Omental fat pad (tissue), 4 donors: ENCODE measurements at places on chromosomes 3 and 15. TPM values are rescaled to one million over a fixed set of nuclear protein-coding genes. Genes with fewer than 3 reads are reported as not detected.

The ATP2B2 gene
- total RNA-seq: not detected

The CD96 gene
- 3.8 TPM for total RNA-seq

The ALS2CL gene
- total RNA-seq: 3.7 TPM

The LRRC31 gene
- total RNA-seq: not detected

The KLHL40 gene
- total RNA-seq: 0.19 TPM

The C3orf85 gene
- total RNA-seq: not detected

The SLC6A20 gene
- 0.72 TPM for total RNA-seq

The QRICH1 gene
- 53.2 TPM for total RNA-seq

The C2CD4B gene
- total RNA-seq: 18.4 TPM

The POPDC2 gene
- 7.1 TPM for total RNA-seq

The FGF12 gene
- total RNA-seq: 9.3 TPM

The MESP1 gene
- 16.2 TPM for total RNA-seq

The ISL2 gene
- total RNA-seq: 0.75 TPM

The AADACL2 gene
- 1.1 TPM for total RNA-seq

The STXBP5L gene
- not detected for total RNA-seq

The LRRC2 gene
- total RNA-seq: 2.0 TPM

The FAM43A gene
- total RNA-seq: 13.0 TPM

The SAMD7 gene
- not detected for total RNA-seq

The CIDEC gene
- 698 TPM for total RNA-seq

The HIGD2B gene
- total RNA-seq: not detected

The LAMB2 gene
- total RNA-seq: 466 TPM

The ATP6V1A gene
- total RNA-seq: 53.4 TPM

The FOXP1 gene
- total RNA-seq: 128 TPM

The PPARG gene
- 201 TPM for total RNA-seq

The EIF5A2 gene
- 4.3 TPM for total RNA-seq
